ENCODE measurements at places on chromosomes 5 and 9.
A peak's percentile ranks its signal among the peaks of the same experiment; 100 is the strongest.

DNA sequence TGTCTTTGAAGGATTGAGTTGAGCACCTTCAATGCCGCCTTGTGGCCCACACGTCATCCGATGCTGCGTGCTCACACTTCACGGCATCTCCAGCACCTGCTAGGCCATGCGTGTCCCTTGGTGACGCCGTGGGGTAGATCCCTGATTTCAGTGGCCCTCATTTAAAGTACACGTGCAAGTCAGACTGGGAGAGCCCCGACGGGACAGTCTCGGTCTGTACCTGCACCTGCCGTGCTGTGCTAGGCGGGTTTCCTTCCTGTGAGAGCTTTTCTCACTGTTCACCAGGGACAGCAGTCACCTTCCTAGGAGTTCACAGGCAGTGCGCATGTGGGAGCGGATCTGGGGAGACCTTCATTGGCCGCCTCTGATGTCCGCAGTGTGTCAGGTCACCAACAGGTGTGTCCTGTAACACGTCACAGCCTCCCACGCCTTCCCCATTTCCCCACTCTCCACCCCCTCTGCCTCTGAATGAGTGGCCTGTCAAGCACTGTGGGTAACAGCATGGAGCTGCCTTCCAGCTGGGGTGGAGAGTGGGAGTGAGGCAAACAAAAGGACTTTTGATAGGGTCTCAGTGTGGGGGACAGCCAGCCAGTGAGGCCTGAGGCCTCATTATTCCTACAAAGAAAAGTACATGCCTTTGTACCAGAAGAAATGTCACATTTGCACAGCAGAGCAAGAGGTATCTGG lies 236.4 kb downstream of the FANCC start:
- DNase-seq: peak; percentile 79

DNA sequence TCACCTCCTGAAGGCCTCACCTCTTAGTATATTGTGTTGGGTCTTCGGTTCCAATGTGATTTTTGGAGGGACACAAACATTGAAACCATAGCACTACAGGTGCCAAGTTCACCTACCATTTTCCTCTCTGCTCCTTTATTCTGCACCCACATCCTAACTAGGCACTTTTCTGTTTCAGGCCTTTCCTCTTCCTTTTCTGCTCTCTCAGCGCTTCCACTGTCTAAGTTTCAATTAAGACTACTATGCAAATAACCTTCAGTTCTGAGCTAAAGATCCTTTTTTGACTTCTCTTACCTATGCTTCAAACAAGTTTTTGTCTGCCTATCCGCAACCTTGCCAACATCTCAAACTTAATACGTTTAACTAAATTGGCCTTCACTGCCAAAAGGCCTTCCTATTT lies 25.4 kb upstream of the ZFYVE16 start:
- no peak for DNase-seq

DNA sequence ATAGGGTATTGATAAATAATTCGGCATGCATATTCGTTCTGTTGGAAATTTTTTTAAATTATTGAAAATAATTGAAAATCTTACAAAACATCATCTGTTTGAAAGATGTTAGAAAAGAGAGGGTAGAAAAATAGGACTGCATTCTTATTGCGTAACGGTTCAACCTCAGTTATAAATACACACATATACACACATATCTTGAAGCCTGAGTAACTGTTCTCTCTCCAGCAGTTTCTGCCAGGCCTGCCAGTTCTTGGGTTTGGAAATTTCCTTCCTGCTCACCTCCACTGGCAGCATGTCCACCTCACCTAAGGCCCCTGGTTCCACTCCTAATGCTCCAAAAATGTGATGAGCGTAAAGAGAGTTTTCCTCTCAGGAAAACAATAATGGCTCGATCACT lies 9.1 kb downstream of the SPATA31E1 start:
- no peak for DNase-seq

DNA sequence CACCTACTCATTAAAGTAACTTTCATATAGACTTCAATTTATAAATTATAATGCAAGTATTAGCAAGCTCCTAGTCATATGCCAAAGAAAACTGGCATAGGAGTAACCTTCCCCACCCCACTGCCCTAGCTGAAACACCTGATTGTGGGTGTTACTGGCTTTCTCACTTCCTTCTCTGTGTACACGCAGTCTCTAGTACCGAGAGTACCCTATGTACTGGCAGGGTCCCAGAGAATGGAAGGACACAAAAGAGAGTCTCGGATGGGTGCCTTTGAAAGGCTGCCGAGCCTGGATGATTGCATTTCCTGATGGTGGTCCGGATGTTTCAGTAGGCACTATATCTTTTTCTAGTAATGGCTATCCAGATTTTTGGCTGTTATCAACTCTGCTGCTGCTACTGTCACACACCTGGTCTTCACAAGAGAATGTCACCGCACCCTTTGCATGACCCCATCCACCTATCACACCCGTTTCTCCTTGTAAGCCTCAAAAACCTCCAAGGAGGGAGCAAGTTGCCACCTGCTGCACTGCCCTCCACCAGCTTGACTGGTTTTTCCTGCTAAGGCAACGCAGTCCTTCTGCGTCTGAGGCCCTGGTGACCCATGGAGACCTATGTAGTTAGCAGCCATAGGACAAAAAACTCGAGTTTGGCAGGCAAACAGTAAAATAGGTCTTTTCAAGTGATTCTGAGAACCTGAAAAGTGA lies 53.8 kb upstream of the CLINT1 start:
- no peak for DNase-seq

DNA sequence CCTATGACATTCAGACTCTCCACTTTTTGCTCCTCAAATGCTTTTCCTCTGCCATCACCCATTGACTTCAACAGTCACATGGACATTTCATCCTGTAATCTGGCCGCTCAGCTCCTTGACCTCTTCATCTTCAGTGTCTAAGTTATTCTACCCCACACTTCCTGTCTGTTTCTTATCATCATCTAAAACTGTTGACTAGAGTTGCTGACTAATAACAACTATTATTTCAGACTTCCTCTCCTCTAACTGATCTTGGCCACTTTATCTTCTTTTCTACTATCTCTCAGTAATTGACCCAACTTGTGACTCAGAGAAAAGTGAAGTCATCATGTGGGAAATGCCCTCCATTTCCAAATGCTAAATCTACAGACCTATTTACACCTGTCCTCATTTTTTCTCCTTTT lies 254.7 kb upstream of the TRPC7 start:
- no peak for DNase-seq

- DNase-seq: no peak
Observed at GRCh38 chr5:53814819-53815218, 254.4 kb downstream of the NDUFS4 start.

- no peak for DNase-seq
Observed at GRCh38 chr5:78760366-78760765, 111.8 kb upstream of the LHFPL2 start.

- peak; percentile 35 for DNase-seq
Observed at GRCh38 chr5:134371834-134372340, 518 bp downstream of the UBE2B start.

- no peak for DNase-seq
Observed at GRCh38 chr5:172144291-172144815, 43.7 kb downstream of the STK10 start.

- DNase-seq: no peak
Observed at GRCh38 chr9:27633764-27634163, 60.5 kb upstream of the C9orf72 start.

- no peak for DNase-seq
Observed at GRCh38 chr5:147507480-147508126, 2.3 kb downstream of the DPYSL3 start.

DNA sequence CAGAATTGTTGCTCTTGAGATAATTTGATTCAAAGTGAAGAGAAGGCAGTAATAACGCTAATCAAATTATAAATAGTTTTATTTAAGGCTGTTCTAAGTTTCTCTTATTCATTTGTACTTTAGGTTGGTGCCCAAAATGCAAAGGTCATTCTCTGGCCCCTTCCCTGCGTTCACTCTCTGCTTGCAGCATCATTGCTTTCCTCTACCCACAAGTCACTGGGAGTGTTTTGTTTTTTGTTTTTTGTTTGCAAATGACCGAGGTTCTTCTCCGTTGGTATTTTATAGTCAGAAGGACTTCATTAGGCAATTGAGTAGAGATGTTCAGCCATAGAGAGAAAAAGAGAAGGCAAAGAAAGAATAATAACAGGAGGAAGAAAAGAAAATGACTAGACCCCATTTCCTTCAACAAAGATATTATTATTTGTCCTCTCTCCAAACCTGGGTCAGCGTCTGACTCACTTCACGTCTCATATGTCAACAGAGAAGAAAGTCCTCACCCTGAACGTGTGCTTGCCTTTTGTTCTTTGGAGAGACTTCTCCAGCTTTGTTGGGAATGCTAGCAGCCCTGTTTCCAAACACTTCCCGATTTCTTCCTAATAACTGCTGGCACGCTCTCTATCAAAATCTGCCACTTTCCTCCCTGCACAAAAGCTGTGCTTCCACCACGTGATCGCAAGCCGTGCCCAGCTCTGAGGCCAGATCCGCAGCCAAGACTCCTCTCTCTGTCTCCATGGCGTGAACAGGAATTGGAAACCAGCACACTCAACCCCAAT lies 119.8 kb downstream of the EBF1 start:
- DNase-seq: peak; percentile 45

GRCh38 chr9:131253891-131254491 lies 22.3 kb downstream of the FAM78A start:
- peak; percentile 43 for DNase-seq

- DNase-seq: no peak
Observed at GRCh38 chr9:99019510-99020331, 76.0 kb downstream of the COL15A1 start.

DNA sequence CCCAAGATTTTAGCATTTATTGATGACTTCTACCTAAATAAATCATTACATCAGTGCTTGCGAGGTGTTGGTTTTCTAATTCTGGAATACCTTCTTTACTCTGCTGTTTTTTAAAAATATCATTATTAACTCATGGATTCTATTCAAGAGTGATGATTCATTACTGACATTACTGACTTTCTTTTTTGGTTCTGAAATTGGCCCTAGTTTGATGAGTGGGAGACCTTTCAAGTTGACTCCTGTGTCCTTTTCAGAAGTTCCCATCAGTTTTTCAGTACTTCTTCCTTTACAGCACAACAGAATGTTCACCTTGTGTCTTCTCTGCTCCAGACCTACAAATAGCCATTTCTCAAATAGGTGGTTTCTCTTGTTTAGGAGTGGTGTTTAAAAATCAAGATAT lies 114.1 kb downstream of the PCSK5 start:
- DNase-seq: no peak

DNA sequence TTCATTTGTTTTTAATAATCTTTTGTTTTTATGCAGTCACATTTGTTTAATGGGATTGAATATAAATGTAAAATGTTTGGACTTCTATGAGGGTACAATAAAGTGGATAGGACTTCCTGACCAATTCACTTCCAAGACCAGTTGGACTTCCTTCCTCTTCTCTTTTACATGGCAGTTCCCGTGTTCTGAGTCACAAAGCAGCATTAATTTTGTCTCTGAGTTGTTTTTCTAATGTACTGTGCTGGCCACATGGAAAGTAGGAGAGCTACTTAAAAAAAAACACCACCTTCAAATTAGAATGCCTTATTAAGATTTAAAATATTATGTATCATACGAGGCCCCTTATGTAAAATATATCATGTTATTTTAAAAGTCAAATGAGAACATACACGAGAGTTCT lies 87.3 kb downstream of the CCDC171 start:
- DNase-seq: no peak

GRCh38 chr5:54002779-54003178 lies 307.6 kb downstream of the ARL15 start:
- no peak for DNase-seq

- no peak for DNase-seq
Observed at GRCh38 chr9:130985606-130986162, 23.3 kb upstream of the LAMC3 start.

DNA sequence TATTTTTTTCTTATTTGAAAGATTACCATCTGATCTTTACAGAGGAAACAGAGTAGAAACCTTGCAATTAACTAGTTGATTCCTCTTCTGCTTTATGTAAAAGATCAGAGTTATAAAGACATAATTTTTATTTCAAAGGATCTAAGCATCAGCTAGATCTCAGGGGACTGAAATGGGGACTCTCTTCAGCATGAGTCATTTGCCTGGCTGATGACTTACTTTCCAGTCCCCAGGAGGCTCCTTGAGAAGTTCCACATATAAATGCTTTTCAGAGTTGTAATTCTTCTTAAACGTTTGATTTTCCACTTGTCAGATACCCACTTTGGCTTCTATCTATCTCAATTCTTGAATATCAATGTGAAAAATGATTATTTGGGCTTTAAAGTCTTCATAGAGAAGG lies 389.4 kb downstream of the RAB3C start:
- DNase-seq: no peak

DNA sequence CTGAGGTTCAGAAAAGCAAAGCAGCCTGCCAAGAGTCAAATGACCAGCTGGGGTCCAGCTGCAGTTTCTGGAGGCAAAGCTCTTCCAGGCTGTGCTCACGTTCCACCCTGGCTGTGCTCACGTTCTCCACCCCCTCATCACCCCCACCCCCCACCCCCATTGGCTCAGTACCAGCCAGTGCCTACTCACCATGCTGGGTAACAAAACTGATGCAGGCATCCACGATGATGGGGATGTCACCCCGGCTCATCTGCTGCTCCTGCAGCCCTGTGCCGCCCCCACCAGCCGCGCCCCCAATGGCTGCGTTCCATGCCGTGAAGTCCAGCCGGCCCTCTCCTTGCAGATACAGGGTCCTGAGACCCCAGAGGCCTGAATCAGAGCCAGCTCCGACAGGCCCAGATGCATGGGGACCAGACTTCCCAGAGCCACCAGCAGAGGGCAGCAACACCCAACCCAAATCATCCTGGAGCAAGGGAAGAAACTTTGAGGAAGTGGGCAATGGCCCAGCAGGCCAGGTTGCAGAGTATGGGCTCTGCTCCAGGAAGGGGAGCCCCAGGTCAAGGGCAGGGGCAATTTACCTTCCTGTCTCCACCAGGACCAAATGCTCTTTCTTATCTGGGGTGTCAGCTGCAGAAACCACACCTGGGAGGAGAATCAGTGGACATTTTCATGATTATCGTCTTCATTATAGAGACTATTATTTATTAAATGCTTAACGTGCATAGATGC lies 13.7 kb upstream of the FCHSD1 start:
- no peak for DNase-seq

DNA sequence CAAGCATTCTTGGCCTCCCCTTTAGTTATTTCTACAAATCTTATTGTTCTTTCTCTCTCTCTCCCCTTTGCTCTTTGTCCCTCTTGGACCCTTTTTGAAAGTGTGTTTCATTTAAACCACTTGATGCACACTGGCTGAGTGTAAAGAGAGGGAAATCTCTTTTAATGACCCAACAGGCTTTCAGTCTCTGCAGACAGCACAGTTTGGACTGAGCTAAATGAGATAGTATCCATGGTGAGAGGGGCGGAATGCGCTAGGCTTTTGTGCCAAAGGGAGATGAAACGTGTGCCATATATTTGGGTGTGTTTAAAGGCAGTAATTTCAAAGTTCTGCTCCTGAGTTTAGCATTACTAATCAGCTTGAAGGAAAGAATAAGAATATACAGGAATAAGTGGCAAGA lies 184.9 kb downstream of the PCSK1 start:
- no peak for DNase-seq

- DNase-seq: no peak
Observed at GRCh38 chr5:179699616-179700237, 960 bp downstream of the CANX start.
